ENCODE measurements at places on chromosomes 13 and 19.

- DNase-seq, result no peak
These were observed 6.8 kb downstream of the TRAPPC6A start for GRCh38 chr19:45171211-45171623.

GRCh38 chr13:23551213-23552008 is 18.8 kb upstream of the TNFRSF19 start:
- DNase-seq, result no peak

DNA sequence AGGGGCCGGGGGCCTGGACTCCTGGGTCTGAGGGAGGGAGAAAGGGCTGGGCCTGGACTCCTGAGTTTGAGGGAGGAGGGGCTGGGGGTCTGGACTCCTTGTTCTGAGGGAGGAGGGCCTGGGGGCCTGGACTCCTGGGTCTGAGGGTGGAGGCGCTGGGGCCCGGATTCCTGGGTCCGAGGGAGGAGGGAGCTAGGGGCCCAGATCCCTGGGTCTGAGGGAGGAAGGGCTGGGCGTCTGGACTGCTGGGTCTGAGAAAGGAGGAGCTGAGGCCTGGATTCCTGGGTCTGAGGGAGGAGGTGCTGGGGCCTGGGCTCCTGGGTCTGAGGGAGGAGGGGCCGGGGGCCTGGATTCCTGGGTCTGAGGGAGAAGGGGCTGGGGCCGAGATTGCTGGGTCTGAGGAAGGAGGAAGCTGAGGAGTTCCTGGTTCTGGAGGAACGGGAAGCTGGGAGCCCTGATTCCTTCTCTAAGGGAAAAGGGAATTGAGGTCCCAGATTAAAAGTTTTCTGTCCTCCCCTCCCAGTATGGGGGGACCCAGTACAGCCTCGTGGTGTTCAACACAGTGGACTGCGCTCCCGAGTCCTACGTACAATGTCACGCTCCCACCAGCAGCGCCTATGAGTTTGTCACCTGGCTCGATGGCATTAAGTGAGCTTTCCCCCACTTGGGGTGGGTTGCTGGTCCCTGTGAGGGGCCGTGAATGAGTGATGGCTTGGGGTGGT is 721 bp downstream of the MED25 start:
- DNase-seq, result no peak

DNA sequence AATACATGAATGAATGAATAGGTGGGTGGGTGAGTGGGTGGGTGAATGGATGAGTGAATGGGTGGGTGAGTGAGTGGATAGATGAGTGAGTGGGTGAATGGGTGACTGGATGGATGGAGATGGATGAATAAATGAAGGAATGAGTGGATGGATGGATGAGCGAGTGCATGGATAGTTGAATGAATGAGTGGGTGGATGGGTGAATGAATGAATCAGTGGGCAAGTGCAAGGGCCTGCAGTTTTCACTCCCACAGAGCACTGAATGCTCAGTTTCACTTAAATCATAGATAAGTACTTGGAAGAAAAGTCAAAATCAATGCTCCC is 12.4 kb downstream of the GAS6 start:
- DNase-seq, result no peak

DNA sequence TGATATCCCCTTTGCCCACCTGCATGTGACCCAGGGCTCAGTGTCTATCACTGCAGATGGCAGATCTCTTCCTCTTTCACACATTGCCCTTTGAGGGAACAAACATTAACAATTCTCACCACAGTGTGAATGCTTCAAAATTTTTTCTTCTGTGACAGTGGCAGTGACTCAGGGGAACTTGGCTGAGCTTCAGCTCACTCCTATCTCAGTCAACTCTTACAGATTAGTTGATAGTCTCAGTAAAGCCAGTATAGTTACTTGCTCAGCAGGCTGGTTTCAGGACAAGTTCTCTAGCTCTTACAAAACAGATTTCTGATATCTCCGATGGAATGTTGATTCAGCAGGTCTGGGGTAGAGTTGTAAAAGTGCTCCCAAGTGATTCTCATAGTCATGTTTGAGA is 166.9 kb downstream of the DLEU7 start:
- DNase-seq, result no peak

DNA sequence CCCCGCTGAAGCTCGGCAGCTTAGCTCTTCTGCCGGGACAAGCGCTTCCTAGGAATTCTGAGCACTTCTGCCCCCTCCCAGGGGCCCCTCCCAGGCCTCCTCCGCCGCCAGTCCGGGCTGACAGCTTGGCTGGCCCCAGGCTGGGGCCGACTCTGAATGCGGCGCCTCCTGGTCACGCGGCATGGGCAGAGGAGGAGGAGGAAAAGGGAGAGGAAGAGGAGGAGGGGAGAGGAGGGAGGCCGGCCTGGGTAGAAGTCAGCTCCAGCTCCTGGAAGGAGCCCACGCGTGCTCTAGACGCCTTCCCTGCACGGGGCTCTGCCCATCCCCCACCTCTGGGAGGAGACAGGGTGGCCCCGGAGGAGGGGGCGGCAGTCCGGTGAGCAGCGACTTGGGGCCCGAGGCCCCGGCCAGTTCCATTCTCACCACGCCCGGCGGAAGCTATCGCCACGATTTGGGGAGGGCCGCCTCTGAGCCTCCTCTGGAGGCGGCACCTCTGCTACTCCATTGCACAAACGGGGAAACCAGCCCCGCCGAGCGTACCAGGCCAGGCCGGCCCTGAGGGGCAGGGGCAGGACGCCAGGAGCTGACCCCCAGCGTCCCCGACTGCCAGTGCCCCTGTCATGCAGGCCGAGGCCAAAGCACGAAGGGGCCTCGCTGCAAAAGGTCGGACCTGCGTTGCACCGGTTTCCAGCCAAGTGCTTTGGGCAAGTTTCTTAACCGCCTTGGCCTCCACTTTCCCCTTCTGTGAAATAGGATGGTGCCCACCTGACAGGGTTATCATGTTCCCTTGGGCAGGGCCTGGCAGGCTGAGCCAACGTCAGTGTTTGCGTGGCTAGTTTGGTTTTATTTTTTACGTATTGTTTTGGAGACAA is 31.6 kb downstream of the CCNE1 start:
- no peak for DNase-seq

DNA sequence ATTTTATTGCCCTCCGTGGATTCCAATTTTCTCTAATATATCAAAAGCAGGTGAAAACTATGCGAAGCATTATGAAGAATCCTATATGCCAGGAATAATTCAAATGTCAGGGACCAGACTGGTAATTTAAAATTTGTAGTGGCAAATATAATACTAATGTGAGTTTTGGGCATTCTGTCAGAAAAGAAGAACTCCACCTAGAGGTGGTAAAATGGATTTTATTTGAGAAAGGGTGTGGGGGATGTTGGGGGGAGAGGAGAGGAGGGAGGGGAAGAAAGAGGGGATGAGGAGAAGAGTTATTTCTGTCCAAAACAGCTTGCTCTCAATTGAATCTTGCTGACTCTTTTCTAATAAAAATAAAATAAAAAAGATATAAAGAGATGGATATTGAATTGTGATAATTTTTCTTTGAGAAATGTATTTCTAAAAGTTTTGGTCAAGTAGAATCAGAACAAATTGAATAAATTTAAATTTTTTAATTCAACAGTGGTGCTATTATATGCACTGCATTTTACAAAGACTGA is 929.3 kb upstream of the SLITRK5 start:
- DNase-seq, result no peak

GRCh38 chr13:67119481-67119894 is 110.6 kb downstream of the PCDH9 start:
- DNase-seq, result no peak

GRCh38 chr19:4913996-4914735 is 4.9 kb downstream of the UHRF1 start:
- no peak for DNase-seq

DNA sequence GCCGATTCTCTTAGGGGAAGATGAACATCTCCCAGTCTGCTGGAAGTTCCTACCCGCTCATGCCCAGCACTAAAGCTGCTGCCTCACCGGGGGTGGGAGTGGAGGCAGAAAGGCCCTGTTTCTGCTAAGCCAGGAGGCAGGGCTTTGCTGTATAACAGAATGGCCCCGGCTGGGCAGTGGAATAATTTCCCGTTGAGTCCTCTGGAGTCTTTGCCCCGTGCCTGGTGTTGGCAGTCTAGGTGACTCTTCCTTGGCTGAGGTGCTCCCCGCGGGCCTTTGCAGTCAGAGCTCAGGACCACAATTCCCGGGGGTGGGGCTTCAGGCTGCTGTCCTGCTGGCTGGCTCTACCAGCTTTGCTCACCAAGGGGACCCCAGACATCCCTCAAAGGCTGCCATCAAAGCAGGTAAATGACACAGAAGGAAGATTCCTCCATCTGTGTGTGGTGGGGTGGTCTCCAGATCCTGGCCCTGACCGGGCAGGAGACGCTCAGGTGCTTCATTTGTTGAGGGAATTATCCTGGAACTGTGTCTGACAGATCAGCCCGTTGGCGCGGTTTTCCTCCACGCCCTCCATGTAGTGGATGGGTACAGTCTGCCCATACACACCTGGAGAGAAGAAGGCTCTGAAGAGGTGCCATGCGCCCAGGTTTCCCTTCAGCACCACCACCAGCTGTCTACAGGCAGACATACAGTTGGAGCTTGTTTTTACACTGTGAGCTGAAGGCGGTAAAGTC is 209.9 kb downstream of the TEX29 start:
- no peak for DNase-seq

DNA sequence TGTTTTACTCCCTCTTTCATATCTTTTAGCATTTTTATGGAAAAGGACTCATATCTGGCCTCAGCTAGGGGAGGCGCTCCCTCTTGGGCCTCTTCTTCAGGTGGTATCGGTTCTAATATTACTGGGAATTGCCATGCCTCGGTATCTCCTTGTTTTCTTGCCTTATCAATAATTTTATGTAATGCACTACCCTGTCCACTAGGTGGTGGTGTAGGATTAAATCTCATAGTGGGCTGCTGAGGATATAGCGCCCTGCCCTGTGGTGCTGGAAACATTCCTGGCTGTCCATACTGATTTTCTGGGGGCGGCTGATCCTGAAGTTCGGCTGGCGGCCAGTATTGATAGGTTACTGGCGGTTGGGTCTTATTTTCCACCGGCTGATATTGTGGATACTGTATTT is 35.8 kb downstream of the ZNF420 start:
- DNase-seq, result no peak

DNA sequence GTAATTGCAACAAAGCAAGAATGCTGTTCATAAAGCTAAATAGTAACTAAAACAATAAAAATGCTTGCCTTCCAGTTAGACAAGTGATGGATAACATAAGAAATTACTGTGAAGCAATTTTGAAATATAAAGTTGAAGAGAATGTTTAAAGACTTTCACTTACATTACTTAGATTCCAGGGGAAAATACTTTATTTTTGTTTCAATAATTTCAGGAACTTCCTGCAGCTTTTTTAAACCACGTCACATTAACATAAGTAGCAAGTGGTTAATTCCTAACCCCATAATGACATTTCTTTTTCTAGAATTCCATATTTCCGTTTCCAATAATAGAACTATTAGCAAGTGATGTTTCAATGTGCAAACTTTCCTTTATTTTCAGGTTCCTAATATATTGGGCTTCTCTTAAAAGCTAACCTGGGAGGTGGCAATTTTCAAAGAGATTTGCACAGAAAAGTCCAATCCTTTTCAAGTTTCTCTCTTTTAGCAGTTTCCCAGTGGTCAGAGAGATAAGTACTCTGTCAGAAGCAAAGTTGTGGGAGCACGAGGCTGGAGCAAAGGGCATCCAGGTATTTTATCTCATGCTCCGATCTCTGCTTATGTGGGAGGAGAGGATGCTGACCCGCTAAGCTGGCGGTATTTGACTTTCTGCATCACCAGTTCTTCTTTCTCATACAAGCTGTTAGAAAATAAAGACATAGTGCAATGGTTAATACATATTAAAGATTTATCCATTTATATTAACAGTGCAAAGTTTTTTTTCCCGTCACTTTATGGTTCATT is 1025.3 kb downstream of the EFNB2 start:
- DNase-seq, result no peak

- DNase-seq, result no peak
These were observed 18.9 kb upstream of the ONECUT3 start for GRCh38 chr19:1734321-1734966.

- DNase-seq, result no peak
These were observed 503.2 kb upstream of the SPRY2 start for GRCh38 chr13:80844164-80844563.

- no peak for DNase-seq
These were observed 8.4 kb upstream of the RPS15 start for GRCh38 chr19:1429750-1430149.

DNA sequence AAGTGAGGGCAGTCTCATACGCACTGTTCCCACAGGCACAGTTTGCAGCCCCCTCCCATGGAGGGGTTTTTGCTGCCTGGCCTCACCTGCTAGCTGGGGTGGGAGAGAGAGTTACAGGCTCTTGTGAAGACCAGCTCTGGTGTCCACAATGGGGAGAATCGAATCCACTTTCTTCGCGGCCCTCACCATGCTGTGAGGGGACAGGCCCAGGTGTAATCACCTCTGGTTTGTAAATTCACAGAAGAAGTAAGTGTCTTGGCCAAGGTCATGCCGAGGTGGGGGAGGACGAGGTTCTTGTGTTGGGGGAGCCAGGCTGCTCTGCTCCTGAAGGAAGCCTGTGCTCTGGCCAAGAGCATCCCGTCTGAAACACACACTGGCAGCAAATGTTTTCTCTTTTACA is 39.5 kb downstream of the TEX29 start:
- no peak for DNase-seq

GRCh38 chr19:41323430-41324125 is 13.6 kb downstream of the CCDC97 start:
- no peak for DNase-seq

All from NCI-H187 treated with DMSO at 0.1 percent for 48 hours (cell line).